ENCODE measurements at places on chromosomes 6 and 20. TPM values are rescaled to one million over a fixed set of nuclear protein-coding genes. Genes with fewer than 3 reads are reported as not detected.

Gene RAB23
- 0.07 TPM for total RNA-seq

Gene PMEPA1
- total RNA-seq: 4.0 TPM

Gene RTEL1
- total RNA-seq: 38.3 TPM

DNA sequence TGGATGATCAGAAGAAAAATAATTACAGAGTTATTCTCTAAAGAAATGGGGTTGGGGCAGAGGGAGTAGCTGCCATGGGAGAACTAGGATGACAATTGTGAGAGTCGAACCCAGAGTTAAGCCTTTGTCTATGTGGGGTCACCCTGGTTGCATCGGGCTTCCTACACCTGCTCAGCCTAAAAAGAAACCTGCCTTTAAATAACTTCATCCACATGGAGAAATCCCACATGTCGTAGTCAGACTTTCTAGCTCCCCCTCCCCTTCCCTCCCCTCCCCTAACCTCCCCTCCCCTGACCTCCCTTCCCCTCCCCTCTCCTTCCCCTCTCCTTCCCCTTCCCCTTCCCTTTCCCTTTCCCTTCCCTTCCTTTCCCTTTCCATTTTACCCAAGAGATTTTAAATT is 14.7 kb downstream of the VIP start:
- no peaks in the 10 kb centered on the region for H3K36me3 ChIP-seq
- H3K27ac ChIP-seq: no peak overlapping the region
- H3K4me3 ChIP-seq: no peak overlapping the region
- no peaks in the 10 kb centered on the region for H3K27me3 ChIP-seq
- H3K4me1 ChIP-seq: no peaks in the 10 kb centered on the region
- DNase-seq: no peak

DNA sequence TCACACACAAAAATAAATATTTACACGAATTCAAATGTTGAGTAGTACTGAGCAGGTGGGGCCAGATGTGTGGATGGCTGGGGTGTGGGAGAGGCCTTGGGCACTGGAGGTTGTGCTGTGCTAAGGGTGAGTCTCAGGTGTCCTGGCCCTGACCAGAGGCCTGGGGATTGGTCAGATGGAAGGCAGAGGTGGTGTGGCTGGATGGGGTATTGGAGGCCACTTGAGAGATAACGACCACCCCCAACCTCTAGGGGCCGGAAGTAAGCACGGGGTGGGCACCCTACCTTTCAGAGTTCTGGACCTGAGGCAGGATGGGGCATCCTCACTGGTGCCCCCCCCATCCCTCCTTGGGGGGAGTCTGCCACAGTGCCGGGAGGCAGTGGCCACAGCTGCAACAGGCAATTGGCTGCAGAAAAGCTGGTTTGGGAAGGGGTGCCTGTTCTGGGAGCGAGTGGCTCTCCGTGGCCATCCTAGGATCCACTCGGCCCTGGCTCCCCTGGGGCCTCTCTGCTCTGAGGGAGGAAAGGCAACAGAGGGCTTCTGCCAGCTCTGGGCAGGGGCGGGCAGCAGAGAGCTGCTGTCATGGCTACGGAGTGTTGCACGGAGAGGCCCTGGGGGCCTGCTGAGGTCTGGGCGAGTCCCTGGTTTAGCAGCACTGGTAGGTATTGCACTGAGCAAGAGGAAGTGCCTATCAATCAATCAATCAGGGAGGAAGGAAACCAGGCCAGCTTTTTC is 87.6 kb downstream of the ASXL1 start:
- H3K4me3 ChIP-seq: no peak overlapping the region
- H3K36me3 ChIP-seq: peaks cover 69% of the 10 kb centered on the region
- peaks cover 10% of the 10 kb centered on the region for H3K4me1 ChIP-seq
- no peak for DNase-seq
- H3K27ac ChIP-seq: peak overlapping the region; percentile 57

GRCh38 chr6:41650120-41650519 is 11.9 kb downstream of the MDFI start:
- H3K4me1 ChIP-seq: no peaks in the 10 kb centered on the region
- no peak for DNase-seq
- H3K27me3 ChIP-seq: no peaks in the 10 kb centered on the region
- H3K4me3 ChIP-seq: no peak overlapping the region

- H3K27ac ChIP-seq: peak within 1 kb of the TSS; percentile 55
- H3K4me1 ChIP-seq: peaks cover 18% of the 10 kb centered on the region
- H3K36me3 ChIP-seq: no peaks in the 10 kb centered on the region
- H3K4me3 ChIP-seq: no peak within 1 kb of the TSS
- DNase-seq: peak; percentile 84
These were observed at the start of gene OXT for GRCh38 chr20:3071610-3072529. Gene OXT (plus strand): TSS chr20:3071620. CDS start chr20:3071656, 36 bp downstream.

DNA sequence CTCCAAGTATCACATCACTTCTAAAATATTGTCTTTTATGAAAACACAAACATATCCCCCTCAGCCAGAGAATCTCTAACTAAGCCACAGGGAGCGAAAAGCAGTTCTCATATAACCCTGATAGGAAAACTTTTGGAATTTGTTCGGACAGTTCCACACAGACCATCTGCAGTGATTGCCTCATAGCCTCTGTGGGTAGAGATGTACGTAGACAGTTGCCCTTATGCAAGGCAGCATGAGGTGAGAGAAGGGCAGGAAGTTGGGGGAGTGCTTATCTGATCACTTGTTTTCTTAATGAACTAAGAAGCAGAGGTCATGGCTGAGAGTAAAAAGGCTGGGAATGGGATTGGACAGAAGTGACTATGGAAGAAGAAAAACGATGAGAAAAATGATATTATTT is 39.6 kb downstream of the SLC23A2 start:
- H3K36me3 ChIP-seq: no peaks in the 10 kb centered on the region
- peak overlapping the region; percentile 49 for H3K4me3 ChIP-seq
- peak; percentile 41 for DNase-seq
- H3K4me1 ChIP-seq: peaks cover 14% of the 10 kb centered on the region
